Osteoblast (primary cell): ENCODE measurements at places on chromosomes 13 and 19. TPM values are rescaled to one million over a fixed set of nuclear protein-coding genes. Genes with fewer than 3 reads are reported as not detected.

- H3K4me3 ChIP-seq = no peak overlapping the region
- no peaks in the 10 kb centered on the region for H3K27me3 ChIP-seq
- H3K27ac ChIP-seq = peak overlapping the region; percentile 83
- peaks cover 35% of the 10 kb centered on the region for H3K4me1 ChIP-seq
- no peak for DNase-seq
Measured at GRCh38 chr13:45207319-45207718, 6.5 kb upstream of the KCTD4 start.

DNA sequence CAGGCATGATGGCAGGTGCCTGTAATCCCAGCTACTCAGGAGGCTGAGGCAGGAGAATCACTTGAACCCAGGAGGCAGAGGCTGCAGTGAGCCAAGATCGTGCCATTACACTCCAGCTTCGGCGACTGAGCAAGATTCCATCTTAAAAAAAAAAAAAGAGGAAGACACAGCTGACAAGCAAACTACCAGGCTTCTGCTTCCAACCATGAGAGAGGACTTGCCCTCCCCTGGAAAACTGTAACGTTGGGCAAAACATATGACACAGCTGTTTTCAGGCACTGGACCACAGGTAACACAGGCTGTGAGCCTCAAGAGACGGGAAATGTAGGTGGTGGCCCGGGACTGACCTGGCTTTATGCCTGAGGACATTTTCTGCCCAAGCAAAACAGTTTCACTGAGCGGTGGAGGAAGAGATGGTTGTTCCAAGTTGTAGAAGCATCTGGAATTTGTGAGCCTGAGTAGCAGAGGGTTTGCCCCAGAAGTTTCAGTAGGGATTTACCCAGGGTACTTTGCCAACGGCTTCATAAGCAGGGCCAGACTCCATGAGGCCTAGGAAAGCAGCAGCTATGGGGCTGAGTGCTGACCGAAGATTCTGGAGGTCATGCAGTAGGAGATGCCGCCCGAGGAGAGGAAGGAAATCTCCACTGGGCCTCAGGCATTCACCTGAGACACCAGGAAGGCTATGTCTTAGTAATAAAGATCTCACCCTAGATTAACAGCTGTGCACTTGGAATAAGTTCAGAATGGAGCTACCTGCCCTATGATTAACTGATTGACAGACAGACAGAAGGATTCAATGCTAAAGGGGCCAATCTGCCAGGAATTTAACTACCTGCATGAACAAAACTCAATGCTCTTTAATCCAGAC, 88.0 kb downstream of the ABCC4 start:
- H3K36me3 ChIP-seq = no peaks in the 10 kb centered on the region
- no peak for DNase-seq
- no peak overlapping the region for H3K4me3 ChIP-seq
- no peak overlapping the region for H3K27ac ChIP-seq
- H3K27me3 ChIP-seq = no peaks in the 10 kb centered on the region

GRCh38 chr19:46654621-46655152, 6.3 kb downstream of the DACT3 start:
- peaks cover 8% of the 10 kb centered on the region for H3K4me1 ChIP-seq
- no peaks in the 10 kb centered on the region for H3K36me3 ChIP-seq
- peak; percentile 76 for DNase-seq
- H3K27me3 ChIP-seq = peaks cover 2% of the 10 kb centered on the region
- H3K27ac ChIP-seq = no peak overlapping the region

- H3K36me3 ChIP-seq = no peaks in the 10 kb centered on the region
- peaks cover 56% of the 10 kb centered on the region for H3K27me3 ChIP-seq
- H3K27ac ChIP-seq = no peak overlapping the region
- H3K4me1 ChIP-seq = peaks cover 2% of the 10 kb centered on the region
- peak overlapping the region; percentile 68 for H3K4me3 ChIP-seq
- DNase-seq = no peak
Measured at GRCh38 chr19:30225676-30226463, 146.3 kb upstream of the ZNF536 start.

- DNase-seq = no peak
- H3K36me3 ChIP-seq = no peaks in the 10 kb centered on the region
- H3K27ac ChIP-seq = no peak overlapping the region
- no peak overlapping the region for H3K4me3 ChIP-seq
- H3K27me3 ChIP-seq = peaks cover 23% of the 10 kb centered on the region
Measured at GRCh38 chr13:20370815-20371421, 138.8 kb upstream of the GJB6 start.

DNA sequence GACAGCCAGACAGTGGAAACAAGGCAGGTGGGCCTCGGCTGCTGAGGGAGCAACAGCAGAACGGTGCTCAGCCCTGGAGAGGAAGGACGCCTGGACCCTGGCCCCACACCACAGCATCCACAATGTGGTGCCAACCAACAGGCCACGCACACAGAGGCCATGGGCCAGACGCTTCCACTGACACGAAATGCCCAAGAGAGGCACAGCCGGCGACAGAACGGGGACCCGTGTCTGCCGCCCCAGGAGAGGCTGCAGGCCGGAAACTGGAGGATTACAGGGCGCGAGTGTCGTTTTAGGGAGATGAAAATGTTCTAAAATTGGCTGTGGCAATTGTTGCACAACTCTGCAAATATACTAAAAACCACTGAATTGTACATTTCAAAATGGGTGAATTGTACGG, 69.7 kb downstream of the RASA3 start:
- H3K27ac ChIP-seq = peak overlapping the region; percentile 94
- H3K27me3 ChIP-seq = no peaks in the 10 kb centered on the region
- peaks cover 14% of the 10 kb centered on the region for H3K36me3 ChIP-seq
- no peak overlapping the region for H3K4me3 ChIP-seq
- peaks cover 49% of the 10 kb centered on the region for H3K4me1 ChIP-seq

- peak; percentile 97 for DNase-seq
- H3K36me3 ChIP-seq = peaks cover 2% of the 10 kb centered on the region
- H3K27ac ChIP-seq = no peak overlapping the region
- no peaks in the 10 kb centered on the region for H3K27me3 ChIP-seq
Measured at GRCh38 chr19:2266183-2266993, 10.2 kb upstream of the JSRP1 start.

DNA sequence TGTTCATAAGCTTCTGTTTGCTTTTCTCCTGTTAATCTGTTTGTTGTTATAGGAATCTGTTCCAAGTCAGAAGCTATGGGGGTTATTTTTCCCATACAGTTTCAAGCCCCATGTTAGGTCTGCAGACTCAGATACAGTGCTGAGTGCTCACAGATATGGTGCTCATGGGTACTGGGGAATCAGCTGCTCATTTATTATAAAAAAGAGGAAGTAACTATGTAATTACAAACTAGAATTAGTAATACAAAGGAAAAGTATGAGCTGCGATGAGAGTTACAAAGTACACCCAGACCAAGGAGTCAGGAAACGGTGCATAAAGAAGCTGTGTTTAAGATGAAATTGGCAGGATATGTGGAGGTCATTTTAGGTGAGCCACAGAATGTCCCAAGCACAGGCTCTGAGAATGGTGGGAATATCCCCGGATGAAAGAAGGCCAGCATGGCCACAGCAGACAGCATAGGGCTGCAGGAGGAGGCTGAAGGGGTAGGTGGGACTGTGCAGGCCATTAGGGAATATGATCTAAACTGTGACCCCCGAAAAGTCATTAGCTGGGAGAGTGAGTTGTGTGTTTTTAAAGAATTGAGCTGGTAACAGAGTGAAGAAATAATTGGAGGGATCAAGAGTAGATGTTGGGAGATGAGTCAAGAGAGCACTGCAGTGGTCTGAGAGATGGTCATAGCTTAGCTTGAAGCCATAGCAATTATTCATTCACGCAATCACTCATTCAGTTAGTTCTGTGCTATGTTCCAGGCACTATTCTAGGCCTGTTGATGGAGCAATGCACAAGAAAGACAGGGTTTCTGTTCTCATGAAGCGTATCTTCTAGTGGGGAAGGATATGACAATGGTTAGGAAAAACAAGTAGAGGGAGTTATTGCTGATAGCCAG, 177.4 kb upstream of the UBL3 start:
- peak overlapping the region; percentile 54 for H3K27ac ChIP-seq
- H3K36me3 ChIP-seq = no peaks in the 10 kb centered on the region
- H3K4me1 ChIP-seq = peaks cover 36% of the 10 kb centered on the region
- no peaks in the 10 kb centered on the region for H3K27me3 ChIP-seq
- DNase-seq = peak; percentile 49

- no peak overlapping the region for H3K27ac ChIP-seq
- H3K27me3 ChIP-seq = no peaks in the 10 kb centered on the region
- H3K36me3 ChIP-seq = no peaks in the 10 kb centered on the region
- no peak overlapping the region for H3K4me3 ChIP-seq
Measured at GRCh38 chr19:39599116-39599515, 3.2 kb upstream of the LGALS13 start.

- no peak overlapping the region for H3K4me3 ChIP-seq
- DNase-seq = no peak
- peaks cover 23% of the 10 kb centered on the region for H3K4me1 ChIP-seq
- no peaks in the 10 kb centered on the region for H3K27me3 ChIP-seq
- peaks cover 23% of the 10 kb centered on the region for H3K36me3 ChIP-seq
Measured at GRCh38 chr13:33245505-33246158, 39.9 kb downstream of the STARD13 start.

GRCh38 chr13:98751861-98752466, 508 bp downstream of the SLC15A1 start:
- peaks cover 4% of the 10 kb centered on the region for H3K4me1 ChIP-seq
- peak overlapping the region; percentile 58 for H3K4me3 ChIP-seq
- H3K27me3 ChIP-seq = peaks cover 58% of the 10 kb centered on the region

DNA sequence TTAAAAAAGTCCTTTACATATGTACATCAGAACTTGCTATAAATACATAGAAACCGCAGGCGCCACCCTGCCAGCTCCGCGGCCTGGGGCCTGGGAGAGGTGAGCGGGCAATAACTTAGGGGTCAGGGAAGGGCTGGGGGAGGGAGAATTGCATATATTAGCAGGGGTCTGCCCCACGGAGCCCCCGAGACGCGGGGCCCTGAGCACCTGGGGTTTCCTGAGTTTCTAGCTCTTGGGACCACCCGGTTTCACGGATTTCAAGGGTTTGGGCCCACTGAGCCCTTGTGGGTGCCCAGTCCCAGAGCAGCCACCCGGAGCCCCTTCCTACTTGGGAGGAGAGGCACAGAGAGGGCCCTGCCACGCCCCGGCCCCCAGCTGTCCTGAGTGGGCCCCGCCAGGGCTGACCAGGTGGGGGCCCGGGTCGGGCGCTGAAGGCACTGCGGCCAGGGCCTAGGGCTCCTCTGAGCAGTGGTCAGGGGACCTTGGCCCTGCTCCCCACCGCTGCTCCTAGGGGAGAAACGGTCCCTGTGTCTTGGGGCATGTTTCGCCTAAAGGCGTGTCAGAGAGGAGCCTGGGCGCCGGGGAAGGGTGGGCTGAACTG, 4.0 kb downstream of the GPX4 start:
- no peak overlapping the region for H3K27ac ChIP-seq
- peaks cover 40% of the 10 kb centered on the region for H3K36me3 ChIP-seq
- H3K4me1 ChIP-seq = peaks cover 14% of the 10 kb centered on the region
- H3K4me3 ChIP-seq = no peak overlapping the region
- no peaks in the 10 kb centered on the region for H3K27me3 ChIP-seq
- DNase-seq = no peak

DNA sequence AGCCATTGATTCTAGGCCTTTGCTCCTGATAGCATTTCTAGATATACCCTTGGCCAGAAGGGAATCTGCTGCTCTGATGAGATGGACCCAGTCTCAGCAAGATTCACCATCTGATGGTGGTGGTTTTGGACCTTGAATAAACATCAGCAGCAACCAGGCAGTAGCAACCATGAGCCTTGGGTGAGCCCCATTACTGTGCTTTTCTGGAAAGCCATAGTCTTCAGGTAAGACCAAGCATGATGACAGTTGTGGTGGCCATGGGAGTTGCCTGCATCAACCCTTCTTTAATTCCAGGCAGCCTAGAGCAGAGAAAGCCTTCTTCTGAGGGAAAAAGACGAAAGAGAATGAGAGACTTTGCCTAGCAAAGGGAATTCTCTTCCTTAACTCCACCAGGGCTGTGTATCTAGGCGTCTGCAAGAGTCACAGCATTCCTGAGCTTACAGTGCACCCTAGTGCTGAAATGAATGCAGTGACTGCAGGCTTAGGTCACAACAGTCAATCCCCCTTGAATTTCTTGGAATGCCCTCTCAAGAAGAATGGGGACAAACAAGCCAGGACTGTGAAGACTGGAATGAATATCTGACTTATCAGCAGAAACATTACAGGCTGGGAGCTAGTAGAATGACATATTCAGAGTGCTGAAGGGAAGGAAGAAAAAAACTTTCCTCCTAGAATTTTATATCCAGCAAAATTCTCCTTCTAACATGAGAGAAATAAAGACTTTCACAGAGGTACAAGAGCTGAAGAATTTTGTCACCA, 942.4 kb upstream of the PCDH20 start:
- DNase-seq = no peak
- no peak overlapping the region for H3K4me3 ChIP-seq
- no peaks in the 10 kb centered on the region for H3K27me3 ChIP-seq
- H3K36me3 ChIP-seq = no peaks in the 10 kb centered on the region
- H3K27ac ChIP-seq = no peak overlapping the region

DNA sequence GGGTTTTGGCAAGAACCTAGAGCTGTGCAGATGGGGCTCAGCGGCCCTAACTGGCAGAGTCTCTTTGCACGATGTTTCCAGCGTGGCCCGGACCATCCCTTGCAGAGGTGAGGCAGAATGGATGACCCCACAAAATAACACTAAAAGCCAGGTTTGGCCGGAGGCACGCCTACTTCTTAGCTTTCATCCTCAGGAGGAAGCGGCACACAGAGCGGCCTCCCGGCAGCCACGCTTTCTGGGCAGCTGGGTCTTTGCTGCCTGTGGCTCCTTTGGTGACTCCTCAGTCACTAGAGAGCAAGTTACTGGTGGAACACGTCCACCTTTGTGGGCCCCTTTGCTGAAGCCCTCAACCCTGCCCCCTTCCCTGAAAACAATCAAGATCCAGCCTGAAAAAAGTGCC, 25.2 kb downstream of the TEX29 start:
- no peak overlapping the region for H3K4me3 ChIP-seq
- DNase-seq = no peak
- no peaks in the 10 kb centered on the region for H3K4me1 ChIP-seq

- H3K4me1 ChIP-seq = peaks cover 8% of the 10 kb centered on the region
- DNase-seq = no peak
- H3K27me3 ChIP-seq = peaks cover 3% of the 10 kb centered on the region
- no peak overlapping the region for H3K4me3 ChIP-seq
- H3K27ac ChIP-seq = no peak overlapping the region
Measured at GRCh38 chr19:15129856-15130585, 22.8 kb downstream of the SYDE1 start.

Gene SBK3
- not detected in 2 replicates for total RNA-seq

Gene CFAP97D2
- not detected in 2 replicates for total RNA-seq

Gene SLC15A1
- total RNA-seq = not detected in 2 replicates

Gene CEACAM19
- 0.72 and 1.2 TPM in 2 replicates for total RNA-seq

Gene CGB1
- 0.29 TPM in 1 of 2 replicates, not detected in the other for total RNA-seq

Gene LILRA5
- 0.36 TPM in 1 of 2 replicates, not detected in the other for total RNA-seq

Gene PNMA8A
- 2.1 and 2.2 TPM in 2 replicates for total RNA-seq

Gene SNRNP70
- total RNA-seq = 105 and 111 TPM in 2 replicates

Gene SPACA4
- total RNA-seq = not detected in 2 replicates

Gene PALM
- total RNA-seq = 9.7 and 10.5 TPM in 2 replicates

Gene ADAMTS10
- total RNA-seq = 49.6 and 56.3 TPM in 2 replicates

Gene CYP4F2
- total RNA-seq = not detected in 2 replicates

Gene PBX4
- total RNA-seq = 0.36 and 0.88 TPM in 2 replicates

Gene FAM83E
- 0.29 TPM in 1 of 2 replicates, not detected in the other for total RNA-seq

Gene NUCB1
- 242 and 300 TPM in 2 replicates for total RNA-seq

Gene MAMSTR
- total RNA-seq = 0.36 and 0.59 TPM in 2 replicates
